GM23338 (cell line): ENCODE measurements at places on chromosomes 11 and 22.

GRCh38 chr11:44912270-44912987 lies 38.3 kb downstream of the TP53I11 start:
- DNase-seq = peak; percentile 71

DNA sequence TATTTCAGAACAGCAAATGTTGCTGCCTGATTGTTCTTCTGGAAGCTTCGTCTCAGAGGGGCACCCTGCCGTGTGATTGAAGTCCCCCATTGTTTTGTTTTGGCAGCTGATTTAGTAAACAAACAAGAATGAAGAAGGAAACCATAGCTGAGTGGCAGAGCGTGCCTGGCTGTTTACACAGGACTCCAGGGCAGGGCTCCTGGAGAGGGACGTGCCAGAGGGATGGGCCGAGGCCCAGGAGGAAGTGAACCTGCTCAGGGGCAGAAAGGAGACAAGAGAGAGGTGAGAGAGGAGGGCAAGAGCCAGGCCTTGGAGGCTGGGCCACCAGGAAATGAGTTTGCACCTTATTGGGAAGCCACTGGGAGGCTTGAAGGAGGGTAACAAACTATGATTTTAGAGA lies 85.5 kb upstream of the B3GAT1 start:
- DNase-seq = no peak

- no peak for DNase-seq
Measured at GRCh38 chr11:130369713-130370112, 55.0 kb upstream of the ZBTB44 start.

DNA sequence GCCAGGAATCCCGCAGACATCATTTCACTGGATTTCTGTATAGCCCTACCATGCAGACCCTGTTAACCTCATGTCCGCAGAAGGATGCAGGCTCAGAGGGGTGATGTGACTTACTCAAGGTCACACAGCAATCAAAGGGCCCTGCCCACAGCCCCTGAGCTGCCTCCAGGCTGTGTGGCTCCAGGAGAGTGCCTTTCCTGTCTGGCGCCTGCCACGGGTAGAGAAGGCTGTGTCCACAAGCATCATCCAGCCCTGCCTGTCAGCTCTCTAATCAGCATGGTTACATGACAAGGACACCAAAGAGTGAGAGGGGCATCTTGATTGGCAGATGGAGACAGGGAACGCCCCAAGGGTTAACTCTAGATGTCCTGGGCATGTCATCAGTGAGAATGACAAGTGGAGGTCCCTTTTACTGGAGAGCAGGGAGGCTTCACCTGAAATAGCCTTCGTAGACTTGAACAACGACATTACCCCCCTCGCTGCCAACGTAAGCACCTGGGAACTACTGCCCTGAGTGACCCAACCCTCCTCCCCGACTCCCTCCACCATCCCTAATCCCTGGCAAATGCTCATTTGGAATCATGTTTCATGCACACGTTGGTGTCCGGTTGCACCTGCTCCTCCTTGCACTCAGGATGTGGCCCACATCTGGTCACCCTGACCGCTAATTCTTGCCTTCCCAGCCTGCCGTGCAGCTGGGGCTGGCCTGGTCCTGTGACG lies 6.9 kb downstream of the FGF19 start:
- peak; percentile 29 for DNase-seq

DNA sequence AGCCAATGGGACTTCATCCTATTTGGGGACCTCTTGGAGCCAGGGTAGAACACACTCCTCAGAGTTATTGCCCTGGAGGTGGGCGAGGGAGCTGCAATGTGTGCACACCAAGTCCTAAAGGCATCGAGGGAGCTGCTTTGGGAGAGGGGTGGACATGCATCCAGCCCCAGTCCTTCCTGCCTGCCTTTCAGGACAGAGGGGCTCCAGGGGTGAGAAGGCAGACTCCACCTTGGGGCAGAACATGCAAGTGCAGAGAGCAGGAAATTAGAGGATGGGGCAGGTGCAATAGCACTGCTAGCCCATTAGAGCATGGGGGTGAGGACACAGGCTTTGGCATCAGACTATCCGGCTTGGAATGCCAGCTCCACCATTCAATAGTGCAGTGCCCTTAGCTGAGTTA lies 288.5 kb downstream of the OPCML start:
- peak; percentile 68 for DNase-seq
